ENCODE measurements at places on chromosomes 7 and 10.
A peak's percentile ranks its signal among the peaks of the same experiment; 100 is the strongest.

GRCh38 chr7:44321796-44322195 is 3.6 kb downstream of the CAMK2B start:
- no peak for DNase-seq

GRCh38 chr7:130150587-130150986 is 54.6 kb downstream of the TMEM209 start:
- peak; percentile 60 for DNase-seq

- no peak for DNase-seq
Measured at GRCh38 chr7:105439174-105439893, 50.6 kb upstream of the SRPK2 start.

DNA sequence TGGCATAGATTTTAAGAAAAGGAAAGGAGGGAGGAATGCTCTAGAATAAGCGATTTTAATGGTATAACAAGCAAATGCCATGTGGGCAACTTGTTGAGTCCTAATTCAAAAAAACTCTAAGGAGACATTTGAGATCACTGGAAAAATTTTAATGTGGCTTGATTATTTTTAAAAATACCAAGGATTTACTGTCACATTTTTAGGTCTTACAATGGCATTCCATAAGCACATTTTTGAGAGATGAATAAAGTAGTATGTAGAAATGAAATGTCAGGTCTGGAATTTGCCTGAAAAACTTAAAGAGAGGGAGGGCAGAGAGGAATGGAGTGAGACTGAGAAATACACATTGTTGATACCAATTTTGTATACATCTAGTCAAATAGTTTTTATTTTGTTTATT is 20.3 kb downstream of the NCAPG2 start:
- DNase-seq, result no peak

GRCh38 chr10:119455609-119456434 is 86.7 kb downstream of the RGS10 start:
- DNase-seq, result peak; percentile 73

DNA sequence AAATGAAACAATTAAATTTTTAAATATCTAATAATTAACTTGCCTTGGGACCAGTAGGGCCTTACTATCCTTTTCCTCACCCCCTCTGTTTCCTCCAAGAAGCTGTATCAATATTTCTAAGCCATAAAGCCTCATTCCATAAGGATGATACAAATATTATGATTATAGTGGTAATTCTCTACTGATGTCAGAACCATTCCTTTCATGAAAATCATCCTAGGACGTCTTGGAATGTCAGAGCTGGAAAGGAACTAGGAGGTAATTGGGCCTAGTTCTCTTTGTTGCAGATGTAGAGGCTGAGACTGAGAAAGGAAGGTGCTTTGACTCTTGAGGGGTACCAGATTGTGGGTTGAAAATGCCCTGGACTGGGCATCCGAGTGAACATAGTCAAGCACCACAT is 766.7 kb upstream of the GHITM start:
- no peak for DNase-seq

DNA sequence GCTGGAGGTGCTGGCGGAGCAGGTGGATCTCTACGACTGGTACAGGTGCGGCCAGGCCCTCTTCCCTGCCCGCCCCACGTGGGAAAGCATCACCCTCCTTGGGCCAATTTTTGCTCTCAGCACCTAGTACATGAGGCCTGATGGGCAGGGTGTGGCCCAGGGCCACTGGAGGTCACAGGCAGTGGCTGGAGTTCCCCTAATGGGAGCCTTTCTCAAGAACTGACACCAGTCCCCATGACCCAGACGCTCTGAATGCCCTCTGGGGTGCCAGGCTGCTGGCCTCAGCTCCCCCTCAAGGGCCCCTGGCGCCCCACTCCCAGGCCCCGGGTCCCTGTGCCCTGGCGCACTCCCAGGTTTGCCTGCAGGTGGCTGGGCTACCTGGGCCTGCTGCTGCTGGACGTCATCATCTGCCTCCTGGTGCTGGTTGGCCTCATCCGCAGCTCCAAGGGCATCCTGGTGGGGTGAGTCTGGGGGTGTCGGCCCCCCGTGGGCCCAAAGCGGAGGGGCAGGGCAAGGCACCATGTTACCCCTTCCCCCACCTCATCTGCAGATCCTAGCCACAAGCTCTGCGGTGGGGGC is 15.9 kb downstream of the TTYH3 start:
- no peak for DNase-seq

DNA sequence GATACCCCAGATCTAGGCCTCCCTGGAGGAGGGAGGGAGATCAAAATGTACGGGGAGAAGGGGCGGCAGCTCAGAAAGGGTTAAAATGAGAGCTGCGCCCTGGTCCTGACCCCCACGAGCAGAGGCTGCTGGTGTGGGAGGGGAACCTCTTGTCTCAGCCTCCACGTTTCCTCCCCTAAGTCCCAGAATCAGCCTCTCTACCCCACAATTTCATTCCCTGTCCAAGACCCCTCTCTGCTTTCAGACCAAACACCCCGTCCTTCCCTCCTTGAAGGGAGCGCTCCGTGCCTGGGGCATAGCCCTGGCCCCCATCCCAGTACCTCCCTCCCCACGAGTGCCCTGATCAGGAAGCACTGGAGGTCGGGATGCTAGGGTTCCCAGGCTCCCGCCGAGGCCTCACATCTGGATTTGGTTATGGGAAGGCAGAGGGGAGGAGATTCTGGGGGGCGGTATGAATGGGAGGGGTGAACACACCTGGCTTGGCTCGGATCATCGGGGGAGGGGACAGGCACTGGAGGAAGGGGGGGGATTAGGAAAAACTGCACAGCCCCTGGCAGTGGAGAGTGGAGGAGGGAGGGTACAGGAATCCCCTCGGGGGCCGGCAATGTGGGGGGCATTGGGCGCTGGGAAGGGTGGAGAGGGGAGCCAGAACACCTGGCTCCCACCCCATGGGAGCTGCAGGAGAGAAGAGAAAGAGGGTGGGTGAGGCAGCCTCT is 2.7 kb downstream of the EPHB4 start:
- no peak for DNase-seq

GRCh38 chr10:106825576-106826364 is 338.7 kb downstream of the SORCS1 start:
- no peak for DNase-seq

GRCh38 chr10:91796331-91797047 is 1.7 kb upstream of the TNKS2 start:
- peak; percentile 32 for DNase-seq

Data from GM13976 (cell line).